LNCaP clone FGC (cell line): ENCODE measurements at places on chromosomes 5 and 9.

- no peak for DNase-seq
These were observed 135.9 kb upstream of the RGMB start for GRCh38 chr5:98637557-98637956.

GRCh38 chr9:131627326-131627647 lies 82.0 kb downstream of the PRRT1B start:
- DNase-seq: no peak

- no peak for DNase-seq
These were observed 82.0 kb upstream of the TRIO start for GRCh38 chr5:14061106-14061505.

GRCh38 chr5:56457887-56458812 lies 225.0 kb upstream of the ANKRD55 start:
- DNase-seq: no peak

DNA sequence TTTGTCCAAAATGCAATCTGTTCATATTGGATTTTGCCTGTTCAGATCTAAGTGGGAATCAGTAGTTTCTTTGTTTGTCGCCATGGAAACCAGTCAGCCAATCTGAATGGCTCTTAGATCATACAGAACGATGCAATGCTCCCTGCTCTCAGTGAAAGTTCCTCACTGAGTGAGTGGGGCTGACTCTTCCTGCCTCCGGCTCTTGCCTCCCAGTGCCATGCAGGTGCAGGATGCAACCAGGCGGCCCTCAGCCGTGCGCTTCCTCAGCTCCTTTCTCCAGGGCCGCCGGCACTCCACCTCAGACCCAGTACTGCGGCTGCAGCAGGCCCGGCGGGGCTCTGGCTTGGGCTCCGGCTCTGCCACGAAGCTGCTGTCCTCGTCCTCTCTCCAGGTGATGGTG lies at the start of gene PTPDC1:
PTPDC1 (plus strand) TSS at position 151 of the 400 bp plus-strand sequence; CDS start at position 218, 67 bp downstream.
- no peak for DNase-seq

GRCh38 chr5:168808051-168808616 lies 229.0 kb upstream of the PANK3 start:
- DNase-seq: no peak

GRCh38 chr5:34656001-34656699 lies at the start of gene RAI14:
Gene RAI14, plus strand, starts transcription at chr5:34656328. Its CDS starts 30,592 bp downstream, at chr5:34686920.
- DNase-seq: peak; percentile 3

DNA sequence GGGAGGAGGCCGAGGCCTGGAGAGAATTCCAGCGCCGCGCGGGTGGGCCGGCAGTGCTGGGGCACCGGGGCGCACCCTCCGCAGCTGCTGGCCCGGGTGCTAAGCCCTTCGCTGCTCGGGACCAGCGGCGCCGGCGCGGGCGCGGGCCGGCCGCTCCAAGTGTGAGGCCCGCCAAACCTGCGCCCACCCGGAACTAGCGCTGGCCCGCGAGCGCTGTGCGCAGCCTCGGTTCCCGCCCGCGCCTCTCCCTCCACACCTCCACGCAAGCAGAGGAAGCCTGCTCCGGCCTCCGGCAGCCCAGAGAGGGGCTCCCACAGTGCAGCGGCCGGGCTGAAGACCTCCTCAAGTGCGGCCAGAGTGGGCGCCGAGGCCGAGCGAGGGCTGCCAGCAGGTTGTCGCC lies 7.7 kb upstream of the SRFBP1 start:
- DNase-seq: no peak

GRCh38 chr5:23419115-23419514 lies 88.3 kb upstream of the PRDM9 start:
- no peak for DNase-seq

GRCh38 chr9:86697213-86697612 lies 250.1 kb downstream of the GAS1 start:
- DNase-seq: no peak

DNA sequence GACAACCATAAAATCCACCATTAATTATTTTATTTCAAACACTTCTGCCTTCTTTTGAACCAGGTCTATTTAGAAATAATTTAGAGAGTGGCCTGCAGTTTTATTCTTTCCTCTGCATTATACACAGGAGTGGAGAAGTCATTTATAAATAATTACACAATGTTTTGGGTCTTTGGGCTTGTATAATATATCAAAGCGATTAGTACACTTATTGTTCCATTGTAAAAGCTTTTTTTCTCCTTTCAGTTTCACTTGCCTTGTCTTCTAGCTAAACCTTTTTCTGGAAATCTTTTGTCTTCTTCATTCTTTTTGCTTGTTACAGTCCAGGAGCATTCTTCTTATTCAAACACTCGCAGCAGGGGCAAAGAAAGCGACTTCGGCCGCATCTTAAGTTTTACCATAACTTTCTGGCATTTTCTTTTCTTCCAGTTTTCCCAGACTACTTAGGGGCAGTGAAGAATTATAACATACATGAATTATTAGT lies 7.3 kb upstream of the NEUROG1 start:
- no peak for DNase-seq

DNA sequence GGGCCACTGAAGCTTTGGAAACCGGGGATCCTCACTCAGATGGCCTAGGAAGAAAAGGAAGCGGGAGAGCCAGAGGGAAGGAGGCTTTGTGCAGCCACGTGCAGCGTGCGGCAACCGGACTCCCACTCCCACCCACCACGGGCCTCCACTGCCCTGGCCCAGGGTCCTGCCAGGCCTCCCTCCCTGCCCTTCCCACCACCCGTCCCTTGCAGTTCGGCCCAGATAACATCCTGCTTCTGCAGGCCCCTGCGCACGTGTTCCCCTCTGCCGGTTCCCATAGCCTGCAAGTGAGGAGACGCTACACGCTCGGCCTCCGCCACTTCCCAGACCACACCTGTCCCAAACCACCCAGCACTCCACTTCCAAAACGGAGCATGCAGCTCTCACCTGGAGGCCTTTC lies 4.3 kb upstream of the LHX3 start:
- no peak for DNase-seq

DNA sequence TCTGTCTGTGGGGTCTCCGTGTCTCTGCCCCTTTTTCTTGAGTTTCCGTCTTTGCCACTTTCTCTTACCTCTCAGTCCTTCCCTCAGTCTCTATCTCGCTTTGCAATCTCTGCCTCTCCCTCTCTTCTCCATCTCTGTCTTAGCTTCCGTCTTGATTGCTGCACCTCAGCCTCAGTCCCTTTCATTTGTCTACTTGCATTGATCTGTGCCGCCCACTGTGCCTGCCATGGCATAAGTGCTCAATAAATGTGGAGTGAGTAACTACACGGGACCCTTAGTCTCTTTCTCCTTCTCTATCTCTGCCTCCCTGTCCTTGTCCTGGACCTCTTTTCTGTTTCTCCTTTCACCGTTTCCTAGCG lies 6.6 kb downstream of the PCDHGC5 start:
- no peak for DNase-seq

DNA sequence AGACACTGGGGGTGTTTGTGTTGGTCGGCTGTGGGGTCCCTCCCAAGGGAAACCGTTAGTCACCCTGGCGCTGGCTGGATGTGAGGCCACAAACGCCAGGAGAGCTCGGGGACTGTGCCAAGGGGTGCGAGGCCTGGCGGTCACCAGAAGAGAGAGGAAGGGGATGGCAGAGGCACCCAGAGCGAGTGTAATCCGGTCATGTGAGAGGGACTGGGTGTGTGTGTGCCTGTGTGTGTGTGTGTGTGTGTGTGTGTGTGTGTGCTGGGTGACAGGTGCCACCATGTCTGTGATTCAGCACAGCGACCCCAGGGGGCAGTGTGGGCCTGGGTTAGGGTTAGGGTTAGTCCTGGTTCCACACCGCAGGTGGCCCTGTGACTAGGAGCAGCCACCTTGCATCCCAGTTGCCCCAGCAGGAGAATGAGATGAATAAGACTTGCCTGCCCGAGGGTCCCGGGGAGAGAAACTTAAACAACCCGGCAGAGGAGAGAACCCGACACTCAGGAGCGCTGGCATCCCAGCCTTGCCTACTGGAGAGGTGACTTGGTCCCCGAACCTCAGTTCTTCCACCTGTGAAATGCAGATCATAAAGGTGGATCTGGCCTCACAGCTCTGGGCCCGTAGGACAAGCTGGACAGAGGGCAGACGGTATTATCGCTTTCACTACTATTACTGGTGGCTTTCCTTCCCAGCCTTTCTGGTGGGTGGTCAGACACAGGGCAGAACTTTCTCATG lies 1.4 kb upstream of the ADAMTSL2 start:
- peak; percentile 53 for DNase-seq

DNA sequence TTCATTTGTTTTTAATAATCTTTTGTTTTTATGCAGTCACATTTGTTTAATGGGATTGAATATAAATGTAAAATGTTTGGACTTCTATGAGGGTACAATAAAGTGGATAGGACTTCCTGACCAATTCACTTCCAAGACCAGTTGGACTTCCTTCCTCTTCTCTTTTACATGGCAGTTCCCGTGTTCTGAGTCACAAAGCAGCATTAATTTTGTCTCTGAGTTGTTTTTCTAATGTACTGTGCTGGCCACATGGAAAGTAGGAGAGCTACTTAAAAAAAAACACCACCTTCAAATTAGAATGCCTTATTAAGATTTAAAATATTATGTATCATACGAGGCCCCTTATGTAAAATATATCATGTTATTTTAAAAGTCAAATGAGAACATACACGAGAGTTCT lies 87.3 kb downstream of the CCDC171 start:
- DNase-seq: no peak

GRCh38 chr5:16936989-16937438 lies 926 bp upstream of the MYO10 start:
- DNase-seq: no peak

DNA sequence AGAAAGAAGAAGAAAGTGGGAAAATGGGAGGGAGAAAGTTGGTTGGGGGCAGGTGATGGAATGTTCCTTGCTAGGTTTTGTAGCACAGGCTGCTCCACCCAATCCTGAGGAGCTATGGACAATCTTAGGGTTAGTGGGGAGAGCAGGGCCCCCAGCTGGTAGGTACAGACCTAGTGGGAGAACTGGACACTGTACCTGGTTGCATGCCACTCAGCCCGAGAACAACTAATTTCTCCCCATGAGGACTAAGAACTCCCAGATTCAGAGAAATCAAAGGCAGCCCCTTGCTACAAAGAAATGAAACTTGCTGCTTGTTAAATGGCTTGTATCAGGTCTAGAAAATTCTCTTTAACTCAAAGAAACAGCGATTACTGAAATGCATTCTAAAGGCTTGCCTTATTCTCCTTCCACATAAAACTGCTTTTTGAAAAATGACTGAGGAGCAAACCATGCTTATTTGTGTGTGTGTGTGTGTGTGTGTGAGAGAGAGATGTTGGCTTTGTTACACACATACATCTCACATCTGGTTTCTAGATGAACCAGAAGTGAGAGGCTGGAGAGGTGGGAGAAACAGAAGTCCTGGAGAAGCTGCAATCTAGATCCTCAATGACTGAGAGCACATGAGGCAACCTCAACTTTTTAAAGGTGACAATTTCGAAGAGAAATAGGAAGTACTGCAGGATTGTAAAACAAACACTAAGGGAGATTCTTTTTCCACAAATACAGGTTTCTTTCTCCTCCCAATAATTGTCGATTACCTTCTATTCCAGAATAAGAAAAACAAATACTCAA lies 28.9 kb downstream of the FYB1 start:
- DNase-seq: no peak

DNA sequence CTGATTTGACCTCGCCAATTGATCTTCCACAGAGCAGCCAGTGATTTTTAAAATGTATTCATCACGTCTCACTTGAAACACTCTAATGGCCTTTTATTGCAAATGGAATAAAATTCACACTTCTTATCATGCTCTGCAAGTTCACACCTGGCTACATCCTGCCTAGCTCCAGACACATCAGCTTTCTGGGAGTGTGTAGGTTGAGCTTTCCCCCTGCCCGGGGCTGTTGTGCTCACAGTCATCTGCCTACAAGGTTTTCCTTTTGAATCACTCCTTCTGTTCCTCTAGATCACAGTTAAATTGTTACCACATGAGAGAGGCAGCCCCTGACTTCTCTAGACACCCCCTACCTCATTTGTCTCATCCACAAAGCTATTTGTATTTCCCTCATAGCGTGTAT lies 674.5 kb downstream of the PRELID2 start:
- no peak for DNase-seq

- no peak for DNase-seq
These were observed 317.1 kb downstream of the KCTD16 start for GRCh38 chr5:144487761-144488160.
